ENCODE measurements at places on chromosomes 7 and 10.

DNA sequence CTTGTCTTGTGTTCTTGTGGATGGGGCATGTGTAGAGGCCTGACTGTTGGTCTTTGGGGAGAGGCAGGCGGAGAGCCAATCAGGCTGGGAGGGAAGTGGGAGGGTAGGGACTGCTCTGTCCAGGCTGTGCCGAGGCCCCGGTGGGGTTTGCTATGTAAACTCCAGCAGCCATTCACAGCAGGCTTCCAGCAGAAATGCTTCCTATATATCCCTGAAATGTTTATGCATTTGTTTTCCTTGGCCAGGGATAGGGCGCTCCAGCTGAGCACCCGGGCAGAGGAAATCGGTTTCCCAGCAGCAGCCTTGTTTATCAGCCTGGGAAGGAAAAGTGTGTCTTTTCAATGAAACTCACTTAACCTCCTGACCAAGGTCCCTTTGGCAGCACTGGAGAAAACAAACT lies 18.3 kb upstream of the AQP1 start:
- DNase-seq, result peak; percentile 82

DNA sequence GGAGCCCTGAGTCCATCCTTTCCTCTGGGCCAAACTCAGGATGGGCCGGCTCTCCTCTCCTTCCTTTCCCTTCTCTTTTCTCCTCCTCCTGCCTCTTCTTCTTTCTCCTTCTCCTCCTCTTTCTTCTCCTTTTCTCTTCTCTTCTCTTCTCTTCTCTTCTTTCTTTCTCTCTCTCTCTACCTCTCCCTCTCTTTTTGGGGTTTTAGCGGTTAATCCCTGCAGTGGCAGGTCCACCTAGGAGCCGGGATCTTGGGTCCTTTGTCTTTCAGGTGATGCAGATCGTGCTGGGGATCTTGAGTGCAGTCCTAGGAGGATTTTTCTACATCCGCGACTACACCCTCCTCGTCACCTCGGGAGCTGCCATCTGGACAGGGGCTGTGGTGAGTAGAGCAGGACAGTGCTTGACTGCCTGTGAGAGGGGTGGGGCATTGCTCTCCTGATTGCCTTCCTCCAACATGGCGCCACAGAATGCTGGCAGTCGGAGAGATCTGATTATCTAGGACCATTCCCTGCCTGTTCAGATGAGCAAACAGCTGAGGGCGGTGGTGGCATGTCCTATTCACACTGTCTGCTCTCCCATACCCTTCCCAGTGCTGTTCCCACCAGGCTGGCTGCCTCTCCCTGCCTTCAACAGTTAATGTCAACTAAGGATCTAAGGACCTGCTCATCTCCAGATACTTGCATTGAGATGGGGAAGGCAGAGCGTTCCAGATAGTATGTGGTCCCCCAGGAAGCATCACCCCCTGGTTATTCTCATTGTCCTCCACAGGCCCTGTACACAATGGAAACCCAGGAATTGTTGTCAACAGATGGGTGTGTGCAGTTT lies 1.6 kb downstream of the TMEM176A start:
- no peak for DNase-seq

DNA sequence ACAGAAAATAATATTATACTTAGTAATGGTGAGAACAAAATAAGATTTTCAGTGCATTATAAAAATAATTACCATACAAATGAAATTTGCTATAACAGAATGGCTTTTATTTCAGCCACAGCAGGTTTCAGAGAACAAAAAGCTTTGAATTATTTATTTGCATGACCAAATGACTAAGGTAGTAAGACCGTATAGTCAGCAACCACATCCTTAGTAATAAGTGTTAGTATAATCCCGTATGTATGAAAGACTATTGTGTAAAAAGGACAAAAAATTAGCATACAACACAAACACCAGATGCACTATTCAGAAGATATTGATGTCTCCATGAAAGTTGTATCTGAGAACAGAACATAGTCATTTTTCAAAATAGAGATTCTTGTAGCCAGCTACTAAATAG lies 12.2 kb downstream of the PDZD8 start:
- no peak for DNase-seq

GRCh38 chr7:6286486-6286885 lies 14.1 kb upstream of the CYTH3 start:
- no peak for DNase-seq

DNA sequence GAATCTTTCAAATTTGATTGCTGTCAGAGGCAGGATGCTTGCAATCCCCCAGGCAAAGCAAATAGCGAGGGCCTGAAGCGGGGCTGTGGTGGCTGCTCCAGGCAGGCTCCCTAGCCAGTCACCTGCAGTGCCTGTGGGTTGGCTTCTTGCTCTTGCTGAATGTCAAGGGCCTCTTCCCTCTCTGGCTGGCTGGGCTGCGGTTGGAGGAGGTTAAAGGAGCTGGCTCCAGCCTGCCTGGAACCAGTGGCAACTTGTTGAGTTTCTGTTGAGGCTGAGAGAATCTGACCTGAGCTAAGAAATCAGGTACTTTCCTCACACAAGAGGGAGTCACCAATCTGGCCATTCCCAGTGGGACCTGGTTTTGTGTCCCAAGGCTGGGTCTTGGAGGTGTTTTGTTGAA lies 134.7 kb downstream of the TMEM178B start:
- DNase-seq, result no peak

- DNase-seq, result no peak
These were observed 442.6 kb upstream of the KLF6 start for GRCh38 chr10:4227586-4227985.
